ENCODE measurements at places on chromosomes 12 and 14.

GRCh38 chr14:24368562-24369252 lies 723 bp downstream of the NFATC4 start:
- no peak for DNase-seq

DNA sequence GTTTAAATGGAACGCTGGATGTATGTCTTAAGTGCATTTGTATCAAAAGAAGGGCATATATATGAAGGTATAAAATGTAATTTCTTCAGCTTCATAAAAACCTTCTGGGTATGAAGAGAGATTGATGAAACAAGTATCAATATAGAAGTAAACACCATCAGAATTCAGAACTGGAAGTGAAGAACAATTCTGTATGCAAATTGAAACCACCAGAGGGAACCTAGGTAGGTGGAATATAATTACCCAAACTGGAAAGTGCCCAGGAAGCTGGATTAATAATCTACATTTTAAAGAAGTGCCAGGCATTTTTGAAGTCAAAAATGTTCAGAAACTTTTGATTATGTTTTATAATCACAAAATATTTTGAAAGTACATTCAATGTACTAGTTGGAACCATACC lies 336.2 kb upstream of the GARIN6 start:
- DNase-seq, result no peak

DNA sequence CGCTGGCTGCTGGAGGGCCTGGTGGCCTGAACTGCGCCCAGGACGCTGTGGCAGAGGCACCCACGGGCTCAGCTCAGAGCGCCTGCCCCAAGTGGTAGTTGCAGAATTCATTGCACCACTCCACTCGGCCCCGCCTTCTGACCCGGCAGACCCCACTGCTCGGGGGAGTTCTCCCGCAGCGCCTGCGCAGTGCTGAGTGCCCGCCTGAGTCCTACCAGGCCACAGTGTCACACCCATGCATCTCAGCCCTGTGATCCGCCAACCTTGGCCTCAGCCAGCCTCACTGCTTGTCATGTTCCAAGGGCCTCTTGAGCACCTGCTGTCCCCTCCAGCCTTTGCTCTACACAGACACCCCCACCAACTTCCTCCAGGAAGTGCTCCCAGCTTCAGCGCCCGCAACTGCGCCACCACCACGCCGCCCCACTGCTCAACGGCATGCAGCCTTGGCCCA lies 12.2 kb downstream of the DEGS2 start:
- DNase-seq, result peak; percentile 64

DNA sequence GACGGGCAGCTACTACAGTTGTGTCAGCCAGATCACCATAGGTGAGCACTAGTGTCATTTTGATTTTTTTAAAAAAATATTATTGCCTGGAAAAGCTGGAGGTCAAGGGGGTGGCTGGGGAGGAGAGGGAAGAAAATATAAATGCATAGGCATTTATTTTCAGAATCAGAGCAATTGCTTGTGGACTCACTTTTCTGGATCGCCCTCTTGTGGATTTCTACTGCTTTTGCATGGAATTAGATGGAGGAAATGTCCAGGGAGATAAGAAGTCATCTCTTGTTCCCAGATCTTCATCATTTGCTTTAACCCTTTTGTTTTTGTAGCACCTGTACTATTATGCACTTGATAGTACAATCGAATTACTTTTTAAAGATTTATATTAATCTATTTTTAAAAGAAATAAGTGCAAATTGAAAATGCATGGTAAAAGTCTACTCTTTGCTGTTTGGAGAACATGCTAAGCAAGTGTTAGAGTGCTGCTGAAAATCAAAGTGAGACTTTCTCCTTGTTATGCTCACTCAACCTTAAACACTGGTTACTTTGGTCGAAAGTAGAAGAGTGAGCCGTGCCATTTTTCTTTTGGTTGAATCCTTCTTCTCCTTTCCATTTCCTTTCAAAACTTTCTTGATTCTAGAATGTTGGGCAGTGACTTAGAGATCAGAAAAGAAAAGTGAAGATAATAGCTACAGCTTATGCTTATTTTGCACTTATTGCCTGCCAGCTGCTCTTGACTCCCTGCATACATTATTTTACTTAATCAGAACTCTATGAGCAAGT lies 60.6 kb upstream of the ANO4 start:
- DNase-seq, result no peak
